Epithelial cell of esophagus (primary cell): ENCODE measurements at places on chromosomes 13 and 19.
A peak's percentile ranks its signal among the peaks of the same experiment; 100 is the strongest.

DNA sequence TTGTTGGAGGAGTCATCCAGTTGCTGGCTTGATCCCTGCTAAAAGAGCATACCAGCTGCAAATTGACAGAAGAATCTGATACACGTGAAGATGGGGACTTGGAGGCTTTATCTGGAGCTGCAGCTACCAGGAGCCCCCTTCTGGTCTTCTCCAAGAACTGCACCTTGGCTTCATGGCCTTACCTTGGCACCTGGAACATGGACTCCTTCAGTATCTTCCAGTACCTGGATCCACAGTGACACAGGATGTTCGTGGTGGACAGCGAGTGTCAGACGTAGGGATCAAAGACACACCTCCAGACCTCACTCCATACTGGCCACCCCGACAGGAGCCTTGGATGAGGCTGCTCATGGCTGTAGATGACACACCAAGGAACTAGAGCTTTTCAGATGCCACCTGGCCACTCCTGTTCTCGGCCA, 9.9 kb upstream of the ACSBG2 start:
- peak; percentile 84 for DNase-seq

GRCh38 chr13:74683411-74683810, 549.2 kb upstream of the KLF12 start:
- peak; percentile 59 for DNase-seq

DNA sequence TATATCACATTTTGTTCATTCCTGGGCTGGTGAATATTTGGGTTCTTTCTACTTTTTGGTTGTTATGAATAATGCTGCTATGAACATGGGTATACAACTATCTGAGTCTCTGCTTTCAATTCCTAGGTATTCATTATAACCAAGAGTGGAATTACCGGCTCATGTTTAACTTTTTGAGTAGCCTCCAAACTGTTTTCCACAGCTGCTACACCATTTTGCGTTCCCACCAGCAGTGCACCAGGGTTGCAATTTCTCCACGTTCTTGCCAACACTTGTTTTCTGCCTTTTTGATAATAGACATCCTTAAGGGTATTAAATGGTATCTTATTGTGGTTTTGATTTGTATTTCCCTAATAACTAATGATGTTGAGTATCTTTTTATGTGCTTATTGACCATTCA, 16.8 kb downstream of the CDK8 start:
- no peak for DNase-seq

DNA sequence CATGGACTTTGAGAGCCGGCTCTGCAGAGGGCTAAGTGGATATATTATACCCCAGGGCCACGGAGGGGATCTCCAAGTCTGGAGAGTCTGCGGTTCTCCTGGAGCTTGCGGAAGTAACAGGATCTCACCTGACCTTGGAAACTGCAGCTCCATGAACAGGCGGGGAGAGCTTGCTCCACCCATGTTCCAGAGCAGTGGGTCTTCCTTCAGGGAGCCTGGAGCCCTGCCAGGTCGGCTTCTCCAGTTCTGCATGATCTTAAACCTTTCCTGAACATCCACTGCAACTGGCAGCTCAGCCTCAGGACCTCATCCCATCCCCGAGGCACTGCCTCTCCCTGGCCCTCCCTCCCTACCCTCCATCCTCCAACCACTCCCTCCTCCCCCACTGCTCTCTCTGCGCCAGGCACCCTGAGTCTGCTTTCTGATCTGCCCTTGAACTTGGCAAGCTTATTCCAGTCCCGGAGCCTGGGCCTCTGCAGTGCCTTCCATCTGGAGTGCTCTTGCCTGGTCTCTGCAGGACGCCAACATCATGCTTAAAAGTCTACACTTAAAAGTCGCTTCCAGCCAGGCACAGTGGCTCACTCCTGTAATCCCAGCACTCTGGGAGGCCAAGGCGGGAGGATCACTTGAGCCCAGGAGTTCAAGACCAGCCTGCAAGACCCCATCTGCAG, 13.2 kb downstream of the ATCAY start:
- DNase-seq, result no peak
